Choroid plexus epithelial cell (primary cell): ENCODE measurements at places on chromosomes 2 and 18.

DNA sequence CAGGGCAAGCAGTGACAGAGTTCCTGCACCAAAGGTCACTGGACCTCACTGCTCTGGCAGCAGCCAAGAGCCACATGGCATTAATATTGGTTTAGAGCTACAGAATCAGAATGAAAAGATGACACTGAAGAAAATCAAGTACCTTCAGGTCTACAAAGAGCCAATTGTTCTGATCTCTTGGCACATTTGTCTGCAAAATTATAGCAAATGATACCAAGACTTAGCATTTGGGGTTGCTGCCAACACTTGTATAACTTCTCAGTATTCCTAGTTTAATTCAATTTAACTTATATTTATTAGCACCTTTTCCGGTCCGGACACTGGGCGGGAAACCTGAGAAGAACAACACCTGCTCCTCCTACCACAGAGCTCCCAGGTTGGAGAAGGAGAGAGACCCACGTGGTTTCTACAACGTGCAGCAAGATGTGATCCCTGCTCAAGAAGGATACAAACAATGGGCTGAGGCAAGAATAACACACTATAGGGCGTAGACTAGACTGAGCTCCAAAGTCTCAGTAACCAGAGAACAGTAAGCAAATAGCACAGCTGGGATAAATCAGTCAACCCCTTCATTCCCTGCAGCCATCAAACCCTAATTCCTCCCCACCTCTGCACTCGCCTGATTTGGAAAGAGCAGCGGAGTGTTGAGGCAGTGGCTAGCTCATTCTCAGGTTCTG is 2.4 kb downstream of the LRRC30 start:
- DNase-seq = no peak

DNA sequence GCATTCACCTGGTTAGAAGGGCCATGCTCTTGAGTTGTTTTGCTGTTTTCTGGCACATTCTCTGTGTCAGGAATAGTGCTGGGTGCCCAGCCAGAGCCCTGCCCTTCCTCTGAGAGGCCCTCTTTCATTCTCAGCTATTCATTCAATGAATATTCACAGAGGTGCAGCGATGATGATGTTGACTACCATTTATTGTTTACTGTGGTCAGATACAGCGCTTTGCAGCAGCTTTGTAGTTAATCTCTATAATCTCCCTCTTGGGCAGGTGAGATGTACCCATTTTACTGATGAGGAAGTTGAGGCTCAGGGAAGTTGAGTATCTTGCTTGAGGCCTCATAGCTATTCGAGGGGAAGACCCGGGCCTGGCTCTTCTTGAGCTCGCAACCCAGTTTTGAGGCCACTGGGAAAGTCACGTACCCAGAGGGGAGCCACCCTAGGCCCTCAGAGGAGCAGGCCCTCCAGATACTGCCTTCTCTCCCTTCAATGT is 9.9 kb downstream of the INHBB start:
- no peak for DNase-seq

- DNase-seq = peak; percentile 79
Observed at GRCh38 chr2:37827911-37828511, 97.1 kb upstream of the RMDN2 start.

- no peak for DNase-seq
Observed at GRCh38 chr2:16785149-16785548, 119.5 kb upstream of the CYRIA start.

GRCh38 chr2:174771136-174771535 is 6.9 kb upstream of the CHRNA1 start:
- DNase-seq = no peak

DNA sequence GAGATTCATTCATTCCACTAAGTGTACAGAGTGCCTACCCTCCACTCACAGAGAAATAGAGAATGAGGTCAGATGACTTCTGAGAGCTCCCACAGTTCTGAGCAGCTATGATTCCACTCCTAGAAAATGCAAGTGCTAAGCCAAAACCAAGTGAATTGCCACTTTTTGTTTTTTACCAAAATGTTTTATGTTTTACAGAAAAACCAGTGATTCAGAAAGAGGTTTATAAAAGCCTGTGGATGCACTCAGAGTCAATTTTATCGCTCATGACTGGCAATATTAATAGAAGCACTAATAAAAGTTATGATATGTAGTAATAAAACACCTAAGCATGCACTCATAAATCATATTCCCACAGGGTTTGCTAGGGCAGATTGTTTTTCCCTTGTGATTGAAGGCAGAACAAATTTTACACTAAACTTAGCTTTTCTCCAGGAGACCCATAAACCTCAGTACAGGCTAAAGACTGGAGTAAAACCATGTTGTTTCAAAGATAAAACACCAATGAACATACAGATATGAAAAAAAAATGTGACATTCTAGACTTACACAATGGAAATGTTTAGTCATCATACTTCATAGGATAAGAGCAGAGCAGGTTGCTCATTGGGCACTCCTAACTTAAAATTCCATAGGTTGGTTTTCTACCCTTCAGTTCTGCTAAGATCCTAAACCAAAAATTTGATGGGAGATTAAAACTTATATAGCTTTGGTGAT is 67.5 kb downstream of the PDK1 start:
- peak; percentile 91 for DNase-seq

DNA sequence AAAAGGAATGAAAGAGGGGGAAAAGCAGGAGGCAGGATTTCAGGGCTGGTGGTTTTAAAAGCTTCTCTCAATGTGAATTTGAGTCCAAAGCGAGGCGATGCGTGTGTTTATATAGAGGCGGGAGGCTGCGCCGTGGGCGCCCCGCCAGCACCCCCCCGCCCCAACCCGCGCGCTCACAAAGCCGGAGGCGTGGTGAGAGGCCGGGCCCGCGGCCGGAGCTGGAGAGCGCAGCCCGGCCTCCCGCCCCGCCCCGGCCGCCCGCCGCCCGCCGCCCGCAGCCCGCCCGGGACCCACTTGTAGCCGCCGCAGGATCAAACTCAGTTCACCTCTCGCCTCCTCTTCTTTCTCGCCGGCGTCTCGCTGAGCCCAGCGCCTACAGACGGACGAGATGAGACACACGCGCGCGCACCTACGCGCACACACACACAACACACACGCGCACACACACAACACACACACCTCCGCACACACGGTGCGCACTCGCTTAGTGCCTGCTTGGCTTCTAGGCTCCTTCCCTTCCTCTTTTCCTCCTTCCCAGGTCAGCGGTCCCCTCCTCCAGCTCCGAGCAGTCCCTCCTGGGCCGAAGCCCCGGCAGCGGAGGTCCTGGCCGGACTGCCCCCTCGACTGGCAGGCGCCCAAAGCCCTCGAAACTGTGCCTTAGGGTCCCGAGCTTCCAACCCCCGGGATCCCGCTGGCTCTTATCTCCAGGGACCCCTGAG is 1.3 kb upstream of the CYP26B1 start:
- DNase-seq = peak; percentile 37

GRCh38 chr2:169472249-169472648 is 7.0 kb upstream of the BBS5 start:
- DNase-seq = no peak

DNA sequence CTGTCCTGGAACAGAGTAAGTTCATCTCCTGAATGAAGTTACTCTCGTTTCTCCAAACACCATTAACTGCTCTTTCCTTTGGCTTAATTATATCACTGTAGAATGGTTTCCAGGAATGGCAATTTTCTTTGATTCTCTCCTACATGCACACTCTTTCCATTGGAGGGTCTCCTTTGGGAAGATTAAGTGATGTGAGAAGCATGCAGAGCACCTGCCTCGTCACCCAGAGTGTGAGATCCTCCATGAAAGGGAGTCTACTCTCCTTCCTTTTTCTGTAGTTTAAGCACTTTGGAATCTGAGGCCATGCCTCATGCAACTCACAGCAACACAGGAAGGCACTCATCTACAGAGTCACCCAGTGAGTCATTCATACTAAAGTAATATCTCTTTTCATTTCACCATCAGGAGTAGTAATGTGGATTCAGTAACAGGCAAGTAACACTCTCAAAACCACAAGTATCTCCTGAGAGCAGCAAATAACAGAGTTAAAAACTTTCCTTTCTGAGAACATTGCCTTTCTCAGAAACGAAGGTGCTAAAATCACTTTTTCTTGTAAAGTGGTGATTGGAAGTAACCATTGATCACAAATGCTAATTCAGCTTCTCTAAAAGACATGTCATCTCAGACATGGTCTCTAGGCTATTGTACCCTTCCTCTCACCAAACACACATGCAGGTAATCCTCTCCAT is 52.8 kb upstream of the IL1RL1 start:
- DNase-seq = peak; percentile 98

- peak; percentile 89 for DNase-seq
Observed at GRCh38 chr2:86037141-86037794, 68.4 kb downstream of the POLR1A start.

DNA sequence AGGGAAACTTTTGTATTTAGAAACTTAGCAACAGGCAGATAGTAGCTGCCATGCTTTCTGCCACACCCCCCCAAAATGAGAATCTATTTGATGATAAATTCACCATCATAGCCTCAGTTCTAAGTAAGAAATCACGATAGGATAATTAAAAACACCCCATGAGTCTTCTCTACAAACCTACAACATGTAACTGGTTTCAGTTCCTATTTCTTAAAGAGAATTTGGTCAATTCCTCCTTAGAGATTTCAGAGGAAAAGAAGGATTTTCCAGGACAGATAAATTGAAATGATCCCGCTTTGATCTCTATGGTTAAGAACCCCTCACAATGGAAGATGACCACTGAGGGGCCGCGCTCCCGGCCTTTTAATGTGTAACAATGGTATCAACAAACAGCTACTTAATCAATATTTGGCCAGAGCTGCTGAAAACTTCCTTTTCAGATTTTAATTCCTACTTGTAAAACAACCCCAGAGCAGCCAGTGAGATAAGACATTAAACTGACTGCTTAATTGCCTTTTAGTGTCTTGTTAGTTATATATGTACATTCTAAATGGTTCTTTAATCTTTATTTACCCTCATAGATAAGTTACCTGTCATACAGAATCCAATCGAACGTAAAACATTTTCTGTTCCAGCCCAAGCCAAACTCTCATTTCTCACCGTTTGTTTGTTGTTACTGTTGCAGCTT is 10.1 kb downstream of the PAX3 start:
- no peak for DNase-seq

- peak; percentile 87 for DNase-seq
Observed at GRCh38 chr18:77086034-77086433, 46.5 kb downstream of the MBP start.

- peak; percentile 14 for DNase-seq
Observed at GRCh38 chr2:225556461-225556860, 157.0 kb downstream of the NYAP2 start.

GRCh38 chr2:230898016-230898712 is 26.9 kb downstream of the GPR55 start:
- no peak for DNase-seq

- peak; percentile 42 for DNase-seq
Observed at GRCh38 chr2:195488567-195488966, 168.5 kb upstream of the SLC39A10 start.

DNA sequence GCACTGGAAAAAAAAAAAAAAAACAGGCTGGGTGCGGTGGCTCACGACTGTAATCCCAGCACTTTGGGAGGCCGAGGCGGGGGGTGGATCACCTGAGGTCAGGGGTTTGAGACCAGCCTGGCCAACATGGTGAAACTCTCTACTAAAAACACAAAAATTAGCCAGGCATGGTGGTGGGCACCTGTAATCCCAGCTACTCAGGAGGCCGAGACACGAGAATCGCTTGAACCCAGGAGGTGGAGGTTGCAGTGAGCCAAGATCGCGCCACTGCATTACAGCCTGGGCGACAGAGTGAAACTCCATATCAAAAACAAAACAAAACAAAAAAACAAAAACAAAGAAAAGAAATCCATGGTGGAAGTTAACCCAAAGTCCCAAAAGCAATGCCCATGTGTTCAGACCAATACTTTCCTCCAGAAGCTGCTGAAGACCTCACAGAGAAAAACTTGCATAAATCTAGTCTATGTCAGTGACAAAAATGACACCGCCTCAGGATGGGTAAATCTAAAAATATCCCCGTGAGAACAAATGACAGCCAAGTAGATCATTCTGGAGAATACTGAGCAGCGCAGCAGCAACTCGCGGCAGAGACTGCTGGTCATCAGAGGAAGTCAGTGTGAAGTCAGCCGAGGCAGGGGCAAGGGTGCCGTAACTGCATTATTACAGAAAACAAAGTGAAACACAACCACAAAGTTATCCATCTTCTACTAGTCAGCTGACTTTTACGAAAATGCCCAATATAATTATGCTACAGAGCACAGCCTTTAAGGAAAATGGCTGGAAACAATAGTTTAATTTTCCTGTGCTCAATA is 41.0 kb downstream of the LPIN2 start:
- peak; percentile 60 for DNase-seq

DNA sequence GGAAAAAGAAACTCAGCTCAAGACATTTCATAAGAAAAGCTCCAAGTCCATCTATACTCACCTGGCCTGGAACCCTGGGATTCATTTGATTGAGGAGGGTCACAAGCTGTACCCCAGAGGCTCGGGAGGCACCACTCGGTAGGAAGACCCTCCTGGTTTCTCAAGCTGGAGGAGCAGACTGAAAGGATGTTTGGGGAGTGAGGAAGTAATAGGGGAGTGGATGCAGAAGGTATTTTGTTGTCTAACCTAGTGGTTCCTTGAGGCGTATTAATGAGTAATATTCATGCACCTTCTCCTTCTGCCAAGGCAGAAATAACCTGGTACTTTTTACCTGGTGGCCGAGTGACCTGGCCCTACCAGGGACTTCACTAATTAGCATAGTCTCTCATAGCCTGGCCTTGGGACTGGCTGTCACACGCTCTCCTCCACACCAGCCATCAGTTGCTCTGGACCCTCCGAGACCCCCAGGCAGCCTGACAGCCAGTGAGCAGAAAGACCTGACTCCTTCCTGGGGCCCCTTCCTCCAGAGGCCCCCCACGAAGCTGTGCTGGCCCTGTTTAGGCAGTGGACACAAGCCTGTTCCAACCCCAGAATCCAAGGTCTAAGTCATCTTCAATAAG is 161.4 kb downstream of the BCL2 start:
- DNase-seq = no peak

GRCh38 chr18:48962252-48962993 is 11.7 kb upstream of the SMAD7 start:
- DNase-seq = no peak

GRCh38 chr2:32060266-32060665 is 3.1 kb upstream of the SPAST start:
- no peak for DNase-seq

GRCh38 chr2:39573276-39573675 is 92.4 kb upstream of the TMEM178A start:
- DNase-seq = no peak

DNA sequence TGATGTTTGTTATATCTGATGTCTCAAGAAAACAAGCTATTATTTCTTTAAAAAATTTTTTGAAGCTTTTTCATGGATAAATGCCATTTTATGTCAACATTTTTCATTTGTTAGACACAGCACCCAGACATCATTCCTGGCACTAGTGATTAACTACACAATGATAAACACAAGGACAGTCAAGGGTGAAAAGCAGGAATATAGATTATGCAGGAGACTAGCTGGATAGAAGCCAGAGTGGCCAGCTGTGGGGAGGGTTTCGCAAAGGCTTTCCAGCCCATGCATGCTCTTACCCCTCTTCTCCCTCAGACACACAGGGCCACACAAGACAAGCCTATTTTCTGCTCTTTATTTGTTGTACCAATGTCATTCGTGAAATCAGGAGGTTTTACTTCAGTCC is 127.1 kb upstream of the TTC39C start:
- peak; percentile 4 for DNase-seq

- DNase-seq = no peak
Observed at GRCh38 chr2:161245671-161246070, 62.6 kb upstream of the PSMD14 start.
